ENCODE measurements at places on chromosomes 6 and 20.

DNA sequence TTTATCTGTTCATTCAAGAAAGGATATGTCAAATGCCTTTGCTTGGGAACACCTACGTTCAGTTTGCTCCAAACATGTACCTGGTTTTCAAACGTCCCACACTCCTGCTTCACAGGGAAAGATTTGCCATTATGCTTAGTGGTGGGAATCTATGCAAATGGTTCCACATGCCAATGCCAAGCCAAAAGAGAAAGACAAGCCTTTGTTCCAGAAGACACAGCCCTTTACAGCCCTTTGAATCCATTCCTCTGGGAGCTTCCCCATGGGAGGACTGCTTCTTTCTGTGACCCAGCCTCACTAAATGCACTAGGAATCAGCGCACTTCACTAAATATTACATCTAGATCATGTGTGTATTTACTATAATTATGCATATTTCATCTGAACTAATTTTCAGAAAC, 619.5 kb downstream of the PRKN start:
- no peak for DNase-seq

GRCh38 chr20:14178952-14179351, 158.5 kb downstream of the FLRT3 start:
- no peak for DNase-seq

DNA sequence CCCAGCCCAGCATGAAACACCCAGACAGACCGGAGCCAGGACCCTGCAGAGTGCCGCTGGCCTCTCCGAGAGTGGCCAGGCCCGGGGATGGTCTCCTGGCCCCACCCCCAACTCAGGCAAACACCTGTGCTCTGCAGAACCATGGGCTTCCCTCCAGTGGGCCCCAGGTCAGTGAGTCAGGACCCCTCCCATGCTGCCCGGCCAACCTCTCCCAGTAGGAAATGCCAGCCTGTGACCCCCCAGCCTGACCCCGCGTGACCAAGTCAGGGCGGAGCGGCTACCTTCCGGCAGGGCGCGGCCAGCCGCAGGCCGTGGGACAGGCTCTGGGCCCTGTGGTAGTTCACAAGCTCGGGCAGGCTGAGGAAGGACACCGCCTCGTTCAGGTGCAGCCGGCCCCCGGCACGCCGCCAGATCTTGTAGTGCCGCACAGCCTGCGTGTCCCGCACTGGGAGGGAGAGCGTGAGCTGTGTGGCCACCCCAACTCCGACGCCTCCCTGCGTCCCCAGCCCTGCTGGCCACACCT, 3.2 kb downstream of the PTK6 start:
- no peak for DNase-seq

- DNase-seq: no peak
These were observed 44.3 kb downstream of the TRERF1 start for GRCh38 chr6:42407379-42407778.
